ENCODE measurements at places on chromosomes 11 and 22.
A peak's percentile ranks its signal among the peaks of the same experiment; 100 is the strongest.

GRCh38 chr11:47259232-47259977, 1.6 kb downstream of the NR1H3 start:
- DNase-seq = peak; percentile 60

DNA sequence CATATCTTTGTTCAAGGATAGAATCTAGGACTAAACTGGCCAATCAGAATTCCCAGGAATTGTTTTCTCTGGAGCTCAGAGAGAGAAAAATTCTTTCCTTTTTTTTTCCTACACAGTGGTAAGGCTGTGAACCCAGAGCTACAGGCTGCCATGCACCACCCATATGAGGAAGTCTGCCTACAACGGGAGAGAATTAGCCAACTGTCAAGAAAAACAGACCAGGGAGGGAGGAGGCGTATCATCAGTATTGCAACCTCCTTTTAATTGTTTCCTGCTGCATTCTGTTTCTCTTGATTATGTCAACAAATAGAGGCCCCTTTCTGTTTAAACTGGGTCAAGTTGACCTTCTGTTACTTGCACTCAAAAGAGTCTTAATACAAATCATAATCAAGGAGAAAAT, 176.5 kb upstream of the UBASH3B start:
- no peak for DNase-seq

GRCh38 chr22:45502215-45503049, at the start of gene FBLN1:
FBLN1 (plus strand) TSS chr22:45502883; CDS start chr22:45502986, 103 bp downstream.
- peak; percentile 82 for DNase-seq

DNA sequence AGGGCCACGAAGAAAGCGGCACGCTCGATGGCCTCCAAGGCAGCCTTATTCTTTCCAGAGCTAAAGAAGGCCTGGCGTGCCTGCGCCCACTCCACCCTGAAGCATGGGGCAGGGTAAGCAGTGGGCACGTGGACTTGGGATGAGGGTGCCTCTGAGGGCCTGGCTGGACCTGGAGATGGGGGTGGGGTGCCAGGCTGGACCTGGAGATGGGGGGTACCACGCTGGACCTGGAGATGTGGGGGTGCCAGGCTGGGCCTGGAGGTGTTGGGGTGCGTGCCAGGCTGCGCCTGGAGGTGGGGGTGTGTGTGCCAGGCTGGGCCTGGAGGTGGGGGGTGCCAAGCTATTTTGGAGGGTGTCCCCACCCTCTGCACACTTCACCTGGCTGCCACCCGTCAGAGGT, 5.3 kb downstream of the CPT1B start:
- no peak for DNase-seq

GRCh38 chr11:68927280-68928135, 23.8 kb downstream of the IGHMBP2 start:
- peak; percentile 17 for DNase-seq

DNA sequence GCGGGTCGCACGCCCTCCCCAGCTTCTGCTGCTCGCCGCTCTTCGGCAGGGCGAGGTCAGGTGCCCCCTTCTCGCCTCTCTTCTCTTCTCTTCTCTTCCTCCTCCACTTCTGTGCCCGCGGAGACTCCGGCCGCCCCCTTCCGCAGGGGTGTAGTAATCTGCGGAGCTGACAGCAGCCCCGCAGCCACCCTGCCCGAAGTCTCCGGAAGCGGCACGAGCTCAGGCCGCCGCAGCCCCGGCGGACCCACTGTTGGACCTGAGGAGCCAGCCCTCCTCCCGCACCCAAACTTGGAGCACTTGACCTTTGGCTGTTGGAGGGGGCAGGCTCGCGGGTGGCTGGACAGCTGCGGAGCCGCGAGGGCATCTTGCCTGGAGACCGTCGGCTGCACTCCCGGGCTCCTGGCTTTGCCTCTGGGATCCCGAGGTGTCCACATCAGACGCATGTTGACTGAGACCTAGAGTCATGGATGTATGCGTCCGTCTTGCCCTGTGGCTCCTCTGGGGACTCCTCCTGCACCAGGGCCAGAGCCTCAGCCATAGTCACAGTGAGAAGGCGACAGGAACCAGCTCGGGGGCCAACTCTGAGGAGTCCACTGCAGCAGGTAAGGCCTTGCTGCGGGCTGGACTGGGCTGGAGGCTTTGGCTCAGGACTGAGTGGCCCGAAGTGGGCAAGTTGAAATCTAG, 486 bp downstream of the STIM1 start:
- peak; percentile 56 for DNase-seq

GRCh38 chr11:30282289-30282631, 40.6 kb upstream of the ARL14EP start:
- DNase-seq = peak; percentile 13

DNA sequence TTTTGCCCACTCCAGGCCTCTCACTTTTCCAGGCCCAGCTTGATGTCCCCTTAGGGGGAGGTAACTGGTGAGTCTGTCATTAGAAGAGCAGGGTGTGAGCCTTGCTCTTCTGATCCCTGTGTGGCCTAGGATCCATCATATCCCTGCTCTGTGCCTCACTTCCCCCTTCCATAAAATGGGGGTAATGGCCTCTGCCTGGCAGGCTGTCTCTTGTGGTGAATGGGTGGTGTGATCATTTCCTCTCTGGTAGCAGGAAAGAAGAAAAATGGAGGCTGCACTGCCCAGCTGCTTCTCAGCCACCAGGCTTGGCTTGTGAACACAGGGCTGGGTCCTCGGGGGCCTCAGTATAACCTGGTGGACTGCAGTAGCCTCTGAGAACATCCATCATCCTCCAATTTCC, 5.6 kb downstream of the ARHGEF17 start:
- DNase-seq = no peak

DNA sequence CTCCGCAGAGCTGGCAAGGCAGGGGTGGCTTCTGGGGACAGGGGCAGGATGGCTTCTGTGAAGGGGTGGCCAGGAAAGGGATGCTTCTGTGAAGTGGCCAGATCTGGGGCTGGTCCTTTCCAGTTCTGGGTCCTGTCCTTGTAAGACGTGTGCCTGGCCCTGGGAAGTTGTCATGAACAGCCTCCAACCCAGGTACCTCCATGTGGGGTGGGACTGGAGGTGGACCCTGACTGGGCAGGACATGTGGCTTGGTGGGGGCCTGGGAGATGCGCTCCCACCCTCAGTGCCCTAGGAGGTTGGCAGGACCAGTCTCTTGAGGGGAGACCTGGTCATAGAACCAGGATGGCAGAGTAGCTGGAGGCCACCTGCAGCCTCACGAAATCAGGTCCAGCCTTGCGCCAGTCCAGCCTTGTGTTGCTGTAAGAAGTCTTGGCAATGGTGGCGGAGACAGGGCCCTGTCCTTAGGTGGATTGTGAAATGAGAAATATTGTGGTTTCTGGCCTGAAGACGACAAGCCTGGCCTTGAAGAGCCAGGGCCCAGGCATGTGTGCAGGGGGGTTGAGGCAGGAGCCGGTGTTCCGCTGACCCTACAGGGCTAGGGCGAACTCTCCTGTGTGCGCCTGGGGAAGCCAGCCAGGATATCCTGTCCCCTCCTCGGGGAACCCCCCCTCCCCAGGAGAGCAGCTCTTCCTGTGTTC, 2.6 kb downstream of the KCNQ1 start:
- no peak for DNase-seq

DNA sequence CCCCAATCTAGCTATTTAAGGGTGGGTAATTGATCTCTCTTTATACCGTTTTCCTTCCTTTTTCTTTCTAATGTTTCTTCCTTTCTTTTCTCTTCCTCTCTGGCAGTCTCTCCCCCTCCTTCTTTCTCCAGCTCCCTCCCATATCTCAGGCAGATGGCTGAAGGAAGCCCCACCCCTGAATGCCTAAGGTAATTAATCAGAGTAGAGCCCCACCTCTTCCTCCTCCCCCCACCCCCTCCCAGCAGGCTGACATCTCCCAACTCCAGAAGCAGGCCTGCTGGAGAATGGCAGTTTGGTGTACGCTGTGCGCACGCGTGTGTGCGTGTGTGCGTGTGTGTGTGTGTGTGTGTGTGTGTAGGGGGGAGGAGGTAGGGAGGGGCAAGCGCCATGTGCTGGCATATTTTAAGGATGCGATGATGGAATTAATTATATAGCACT, 122.6 kb downstream of the APOL5 start:
- DNase-seq = peak; percentile 97

- DNase-seq = no peak
These were observed 19.6 kb downstream of the NF2 start for GRCh38 chr22:29623059-29623458.

- no peak for DNase-seq
These were observed 6.8 kb upstream of the ESAM start for GRCh38 chr11:124768914-124769313.

Measured in astrocyte of the hippocampus (primary cell).